ENCODE measurements at places on chromosomes 1 and 21.

DNA sequence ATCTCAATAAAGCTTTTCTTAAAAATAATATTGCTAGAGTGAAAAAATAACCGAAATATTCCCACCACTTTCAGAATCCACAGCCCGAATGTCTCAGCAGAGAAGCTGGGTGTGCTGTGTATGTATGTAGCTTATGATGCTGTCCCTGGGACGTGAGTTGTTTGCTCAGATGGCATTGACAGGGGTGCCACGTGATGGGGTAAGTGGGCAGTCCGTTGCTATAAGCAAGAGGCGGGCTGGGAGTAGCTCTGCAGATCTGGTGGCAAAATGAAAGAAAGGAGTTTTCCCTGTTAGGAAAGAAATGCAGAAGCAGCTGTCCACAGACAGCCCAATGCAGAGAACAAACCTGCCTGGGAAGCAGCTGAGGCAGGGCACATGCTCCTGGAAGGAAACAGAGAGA, 3.8 kb upstream of the FAM20B start:
- H3K36me3 ChIP-seq: peaks cover 3% of the 10 kb centered on the region
- no peak overlapping the region for H3K4me3 ChIP-seq
- no peaks in the 10 kb centered on the region for H3K27me3 ChIP-seq
- H3K4me1 ChIP-seq: peaks cover 12% of the 10 kb centered on the region
- no peak for DNase-seq

DNA sequence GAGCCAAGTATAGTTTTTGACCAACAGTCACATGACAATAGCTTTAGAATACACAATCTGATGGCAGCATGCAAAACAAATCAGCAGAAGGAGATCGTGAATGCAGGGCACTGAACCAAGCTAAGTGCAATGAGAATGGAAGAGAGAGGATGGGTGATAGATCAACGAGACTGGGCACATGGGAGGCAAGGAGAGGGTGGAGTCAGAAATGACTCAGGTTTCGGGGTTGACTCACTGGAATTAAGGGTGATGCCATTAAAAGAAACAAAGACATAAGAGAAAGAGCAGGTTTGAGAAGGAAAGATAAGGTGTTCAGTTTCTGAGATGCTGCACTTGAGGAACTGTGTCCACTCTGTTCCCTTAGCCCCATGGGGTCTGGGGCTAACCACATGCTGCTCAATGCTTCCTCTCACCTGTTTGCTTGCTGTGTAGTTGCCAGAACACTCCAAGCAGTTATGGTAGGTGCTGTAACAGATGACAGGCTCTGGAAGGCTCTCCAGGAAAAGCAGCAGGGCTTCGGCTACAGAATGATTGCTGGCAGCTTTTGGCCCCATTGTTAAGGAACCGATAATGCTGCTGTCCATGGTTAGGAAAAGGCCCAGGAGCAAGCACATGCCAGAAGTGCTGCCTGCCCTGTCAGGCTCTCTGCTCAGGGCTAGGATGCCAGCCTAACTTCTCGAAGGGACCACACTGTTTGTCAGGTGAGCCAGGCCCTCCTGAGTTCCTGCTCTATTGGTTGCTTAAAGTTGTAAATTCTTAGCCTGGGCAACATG, 6.1 kb upstream of the MTF1 start:
- DNase-seq: no peak
- H3K36me3 ChIP-seq: peaks cover 63% of the 10 kb centered on the region
- no peak overlapping the region for H3K27ac ChIP-seq
- no peaks in the 10 kb centered on the region for H3K27me3 ChIP-seq

GRCh38 chr1:17909634-17910033, 154.5 kb downstream of the ACTL8 start:
- DNase-seq: no peak
- H3K27ac ChIP-seq: no peak overlapping the region
- H3K4me1 ChIP-seq: no peaks in the 10 kb centered on the region
- no peaks in the 10 kb centered on the region for H3K36me3 ChIP-seq
- H3K27me3 ChIP-seq: peaks cover 27% of the 10 kb centered on the region

- H3K4me3 ChIP-seq: no peak overlapping the region
- peaks cover 3% of the 10 kb centered on the region for H3K36me3 ChIP-seq
- H3K27me3 ChIP-seq: no peaks in the 10 kb centered on the region
- H3K4me1 ChIP-seq: peaks cover 15% of the 10 kb centered on the region
These were observed 4.9 kb downstream of the SMYD2 start for GRCh38 chr1:214285610-214286440.

- DNase-seq: no peak
- peaks cover 18% of the 10 kb centered on the region for H3K36me3 ChIP-seq
- no peak overlapping the region for H3K27ac ChIP-seq
- H3K4me1 ChIP-seq: no peaks in the 10 kb centered on the region
- H3K4me3 ChIP-seq: no peak overlapping the region
These were observed 97.4 kb upstream of the GFI1 start for GRCh38 chr1:92583821-92584760.

- no peak overlapping the region for H3K27ac ChIP-seq
- H3K27me3 ChIP-seq: peaks cover 4% of the 10 kb centered on the region
- no peak overlapping the region for H3K4me3 ChIP-seq
- no peaks in the 10 kb centered on the region for H3K36me3 ChIP-seq
- DNase-seq: no peak
These were observed 46.6 kb downstream of the WLS start for GRCh38 chr1:68185743-68186142.

DNA sequence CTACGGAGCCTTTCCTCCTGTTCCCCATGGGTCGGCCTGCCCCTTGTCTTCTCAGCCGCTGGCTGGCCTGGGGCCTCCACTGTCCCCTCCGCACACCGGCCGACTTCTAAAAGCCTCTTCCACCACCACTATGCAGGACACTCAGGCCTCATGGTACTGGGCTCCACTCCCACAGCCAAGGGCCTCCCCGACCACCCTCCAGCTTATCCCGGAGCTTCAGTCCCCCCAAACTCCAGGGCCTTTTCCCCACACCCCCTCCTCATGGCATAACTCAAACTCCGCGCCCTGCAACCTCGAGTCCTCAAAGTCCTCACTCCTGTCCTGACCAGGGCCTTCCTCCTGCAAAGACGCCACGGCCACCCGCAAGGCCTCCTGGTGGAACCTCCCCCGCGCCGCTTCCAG, 2.0 kb downstream of the LRRC41 start:
- peak overlapping the region; percentile 30 for H3K27ac ChIP-seq
- no peak for DNase-seq
- peak overlapping the region; percentile 99 for H3K4me3 ChIP-seq

GRCh38 chr1:173020138-173020750, 30.5 kb downstream of the TNFSF18 start:
- peaks cover 61% of the 10 kb centered on the region for H3K4me1 ChIP-seq
- H3K4me3 ChIP-seq: peak overlapping the region; percentile 56

DNA sequence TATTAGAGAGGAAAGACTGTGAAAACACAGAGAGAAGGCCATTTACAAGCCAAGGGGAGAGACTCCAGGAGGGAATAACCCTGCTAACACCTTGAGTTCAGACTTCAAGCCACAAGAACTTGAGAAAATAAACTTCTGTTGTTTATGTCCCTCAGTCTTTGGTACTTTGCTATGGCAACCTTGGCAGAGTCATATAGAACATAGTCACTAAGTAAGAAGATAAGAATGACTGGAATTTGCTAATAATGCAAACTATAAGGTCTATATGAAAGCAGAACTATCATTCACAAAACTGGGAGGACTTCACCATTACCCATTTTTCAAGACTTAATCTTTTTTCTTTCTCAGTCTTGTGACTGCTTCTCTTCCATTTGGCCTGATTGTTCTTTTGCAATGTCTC, 767.3 kb upstream of the ADAMTS5 start:
- H3K4me3 ChIP-seq: no peak overlapping the region
- no peak overlapping the region for H3K27ac ChIP-seq
- DNase-seq: no peak
- no peaks in the 10 kb centered on the region for H3K36me3 ChIP-seq
- no peaks in the 10 kb centered on the region for H3K4me1 ChIP-seq

DNA sequence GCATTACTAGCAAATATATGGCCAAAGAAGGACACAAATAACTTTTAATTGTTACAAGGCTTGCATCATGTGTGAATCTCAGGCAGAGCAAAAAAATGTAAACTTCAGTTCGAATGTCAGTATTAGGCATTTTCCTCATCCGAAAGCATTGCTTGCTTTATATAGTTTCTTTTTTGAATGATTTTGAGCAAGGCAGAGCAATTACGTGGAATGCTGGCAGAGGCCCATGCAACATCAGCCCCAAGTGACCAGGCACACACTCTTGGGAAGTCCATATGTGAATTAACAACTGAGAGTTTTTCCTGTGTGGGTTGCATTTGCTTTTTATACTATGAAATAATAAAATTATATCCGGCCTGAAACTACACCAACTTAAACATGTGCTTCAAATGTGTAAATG, 274.8 kb downstream of the PTPRC start:
- H3K27me3 ChIP-seq: no peaks in the 10 kb centered on the region
- H3K27ac ChIP-seq: no peak overlapping the region
- no peak for DNase-seq
- H3K4me1 ChIP-seq: peaks cover 25% of the 10 kb centered on the region
- H3K36me3 ChIP-seq: no peaks in the 10 kb centered on the region
- H3K4me3 ChIP-seq: no peak overlapping the region

DNA sequence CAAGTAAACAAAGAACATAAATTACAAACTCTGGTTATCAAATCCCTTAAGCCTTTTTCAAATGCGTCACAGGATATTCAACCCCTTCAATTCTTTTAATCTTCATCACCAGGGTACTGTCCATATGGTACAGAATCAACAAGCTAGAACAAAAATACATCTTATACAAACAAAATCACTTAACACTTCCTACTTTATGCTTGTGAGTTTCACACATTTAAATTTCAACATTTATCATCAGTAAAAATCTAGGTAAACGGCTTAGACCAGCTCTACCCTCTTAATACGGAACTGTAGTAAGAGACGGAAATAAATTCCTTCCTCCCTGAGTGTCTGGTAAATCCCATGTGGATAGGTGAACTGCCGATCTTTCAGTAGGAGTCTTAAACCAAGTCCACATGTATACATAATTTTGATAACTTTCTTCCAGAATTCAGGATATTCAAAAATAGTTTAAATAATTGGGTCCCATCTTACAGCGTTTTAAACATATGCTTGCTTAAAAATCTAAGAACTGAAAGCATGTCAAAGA, 1.0 kb downstream of the CCDC181 start:
- H3K27me3 ChIP-seq: peaks cover 52% of the 10 kb centered on the region
- H3K4me3 ChIP-seq: no peak overlapping the region
- H3K4me1 ChIP-seq: peaks cover 10% of the 10 kb centered on the region
- no peak overlapping the region for H3K27ac ChIP-seq

DNA sequence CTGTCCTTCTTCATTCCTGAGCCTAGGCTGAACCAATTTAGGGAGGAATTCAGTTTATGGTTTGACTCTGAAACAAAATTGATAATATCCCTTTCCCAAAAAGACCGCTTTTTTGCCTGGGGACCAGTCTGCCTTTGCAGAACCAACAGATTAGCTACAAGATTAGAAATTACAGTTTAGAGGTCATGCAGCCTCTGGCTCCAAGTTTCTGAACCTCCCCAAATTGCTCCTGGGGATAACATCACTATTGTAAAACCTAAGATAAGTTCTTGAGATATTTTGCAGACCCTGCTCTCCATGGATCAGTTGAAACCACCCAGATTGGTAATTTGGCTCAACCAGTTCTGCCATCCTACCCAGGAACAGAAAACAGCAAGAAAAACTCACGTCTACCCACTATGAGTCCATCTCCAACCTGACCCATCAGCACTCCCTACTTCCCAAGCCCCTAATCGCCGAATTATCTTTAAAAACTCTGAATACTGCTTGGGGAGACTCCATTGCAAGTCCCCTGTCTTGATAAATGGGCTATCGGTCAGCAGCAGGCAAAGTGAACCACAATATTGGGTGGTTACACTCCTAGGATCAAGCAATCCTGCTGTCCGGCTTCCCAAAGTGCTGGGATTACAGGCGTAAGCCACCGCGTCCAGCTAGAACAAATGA, 605 bp upstream of the RABGGTB start:
- no peaks in the 10 kb centered on the region for H3K27me3 ChIP-seq
- H3K4me1 ChIP-seq: peaks cover 58% of the 10 kb centered on the region
- H3K27ac ChIP-seq: peak overlapping the region; percentile 97

DNA sequence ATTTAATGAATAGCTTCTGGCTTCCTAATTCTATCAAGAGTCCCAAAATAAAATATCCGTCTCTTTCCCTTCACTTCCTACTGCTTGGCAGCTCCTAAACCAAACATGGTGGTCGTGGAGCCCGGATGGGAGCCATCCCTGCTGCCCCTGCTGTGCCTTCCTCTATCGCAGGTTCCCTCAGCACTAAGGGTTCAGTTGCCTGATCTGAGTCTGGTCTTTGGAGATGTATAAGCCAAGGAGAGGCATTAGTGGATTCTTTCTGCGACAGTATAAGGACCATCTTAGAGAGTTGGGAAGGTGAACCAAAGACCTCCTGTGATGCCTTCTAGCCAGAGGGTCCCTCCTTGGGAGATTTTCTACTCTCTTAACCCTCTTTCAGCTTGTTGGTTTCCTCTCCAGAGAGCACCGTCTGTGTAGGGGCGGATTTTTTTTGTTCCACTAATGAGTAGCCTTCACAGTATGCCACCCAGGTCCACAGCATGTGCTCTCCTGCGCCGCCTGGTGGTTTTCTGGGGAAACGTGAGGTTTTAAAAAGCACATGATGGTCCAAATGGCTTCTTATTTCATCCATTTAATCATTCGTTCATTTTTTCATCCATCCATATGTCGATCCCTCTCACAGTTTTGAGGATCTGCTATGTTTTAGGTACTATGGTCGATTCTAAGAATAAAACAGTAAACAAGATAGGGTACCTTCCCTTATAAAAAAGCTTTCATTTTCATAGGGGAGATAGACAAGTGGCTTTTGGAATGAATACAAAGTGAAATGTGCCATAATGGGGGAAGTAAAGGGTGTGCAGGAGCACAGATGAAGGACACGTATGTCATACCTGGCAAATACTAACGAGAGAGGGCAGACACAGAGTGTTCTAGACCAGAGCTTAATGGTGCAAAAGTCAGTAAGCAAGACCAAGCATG, 71.0 kb downstream of the NFASC start:
- H3K36me3 ChIP-seq: no peaks in the 10 kb centered on the region
- no peaks in the 10 kb centered on the region for H3K4me1 ChIP-seq
- DNase-seq: peak; percentile 35
- H3K27ac ChIP-seq: no peak overlapping the region

DNA sequence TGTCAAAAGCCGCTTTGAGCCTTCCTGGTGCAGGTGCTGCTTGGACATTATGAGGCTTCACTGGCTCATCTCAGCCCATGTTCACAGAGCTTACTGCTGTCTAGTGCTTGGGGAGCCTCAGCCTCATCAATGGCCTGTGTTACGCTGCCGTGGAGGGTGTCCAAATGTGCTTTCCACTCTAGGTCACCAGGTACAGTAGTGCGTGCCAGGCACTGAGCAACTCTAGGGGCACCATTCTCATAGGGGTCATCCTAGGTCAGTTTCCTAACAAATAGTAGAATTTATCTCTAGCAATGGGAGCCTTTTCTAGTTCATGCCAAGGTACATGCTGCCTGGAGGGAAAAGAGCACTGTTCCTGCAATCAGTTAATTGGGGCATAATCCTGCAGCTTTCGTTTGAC, 193.8 kb downstream of the DYRK1A start:
- H3K4me1 ChIP-seq: peaks cover 29% of the 10 kb centered on the region
- no peak overlapping the region for H3K27ac ChIP-seq
- H3K27me3 ChIP-seq: no peaks in the 10 kb centered on the region
- DNase-seq: no peak
- H3K4me3 ChIP-seq: no peak overlapping the region

GRCh38 chr21:43717166-43717853, 1.6 kb upstream of the PDXK start:
- H3K4me1 ChIP-seq: peaks cover 50% of the 10 kb centered on the region
- DNase-seq: no peak
- H3K27ac ChIP-seq: peak overlapping the region; percentile 83

- no peak overlapping the region for H3K4me3 ChIP-seq
- H3K36me3 ChIP-seq: peaks cover 66% of the 10 kb centered on the region
- no peak for DNase-seq
- peaks cover 45% of the 10 kb centered on the region for H3K4me1 ChIP-seq
- H3K27me3 ChIP-seq: no peaks in the 10 kb centered on the region
- H3K27ac ChIP-seq: peak overlapping the region; percentile 24
These were observed 43.3 kb upstream of the KCNQ4 start for GRCh38 chr1:40740039-40740996.
